Dermis blood vessel endothelial cell (primary cell): ENCODE measurements at places on chromosomes 6 and 20.

GRCh38 chr20:22525069-22525820 lies 59.1 kb downstream of the FOXA2 start:
- no peak for DNase-seq

GRCh38 chr20:62362991-62363919 lies 3.9 kb downstream of the LAMA5 start:
- DNase-seq = peak; percentile 43

DNA sequence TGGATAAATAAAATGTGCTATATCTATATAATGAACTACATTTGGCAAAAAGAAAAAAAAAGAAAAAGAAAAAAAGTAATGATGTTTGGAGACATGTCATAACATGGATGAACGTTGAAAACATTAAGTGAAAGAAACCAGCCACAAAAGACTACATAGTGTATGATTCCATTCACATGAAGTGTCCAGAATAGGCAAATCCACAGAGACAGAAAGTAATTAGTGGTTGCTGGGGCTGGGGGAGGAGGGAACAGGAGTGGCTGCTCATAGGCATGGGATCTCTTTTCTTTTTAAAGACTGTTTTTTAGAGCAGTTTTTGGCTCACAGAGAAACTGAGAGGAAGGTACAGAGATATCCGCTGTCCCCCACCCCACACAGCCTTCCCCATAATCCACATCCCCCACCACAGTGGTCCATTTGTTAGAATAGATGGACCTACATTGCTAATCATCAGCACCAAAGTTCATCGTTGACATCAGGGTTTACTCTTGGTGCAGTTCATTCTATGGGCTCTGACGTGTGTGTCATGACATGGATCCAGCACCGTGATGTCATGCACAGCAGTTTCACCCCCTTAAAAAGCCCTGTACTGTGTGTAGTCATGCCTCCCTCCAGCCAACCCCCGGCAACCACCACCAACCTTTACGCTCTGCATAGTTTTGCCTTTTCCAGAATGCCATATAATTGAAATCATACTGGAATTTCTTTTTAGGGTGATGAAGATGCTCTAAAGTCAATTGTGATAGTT lies 240.9 kb upstream of the RREB1 start:
- no peak for DNase-seq

DNA sequence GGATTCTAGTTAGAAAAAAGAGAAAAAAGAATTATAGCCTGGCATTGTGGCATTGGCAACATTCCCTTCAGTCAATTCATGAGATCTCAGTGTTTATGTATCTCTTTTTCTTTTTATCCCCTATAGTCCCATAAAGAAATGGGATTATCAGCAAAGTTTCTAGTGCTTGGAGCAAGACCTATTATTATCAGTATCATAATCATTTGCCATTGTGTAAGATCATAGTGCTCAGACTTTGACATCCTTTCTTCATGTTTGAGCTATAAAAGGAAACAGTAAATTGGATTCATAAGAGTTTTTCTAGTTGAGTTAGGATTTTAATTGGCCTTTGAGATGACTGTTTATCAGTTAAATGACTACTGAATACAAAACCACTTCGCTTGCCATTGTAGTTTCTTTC lies 295.6 kb downstream of the GRIK2 start:
- DNase-seq = no peak

DNA sequence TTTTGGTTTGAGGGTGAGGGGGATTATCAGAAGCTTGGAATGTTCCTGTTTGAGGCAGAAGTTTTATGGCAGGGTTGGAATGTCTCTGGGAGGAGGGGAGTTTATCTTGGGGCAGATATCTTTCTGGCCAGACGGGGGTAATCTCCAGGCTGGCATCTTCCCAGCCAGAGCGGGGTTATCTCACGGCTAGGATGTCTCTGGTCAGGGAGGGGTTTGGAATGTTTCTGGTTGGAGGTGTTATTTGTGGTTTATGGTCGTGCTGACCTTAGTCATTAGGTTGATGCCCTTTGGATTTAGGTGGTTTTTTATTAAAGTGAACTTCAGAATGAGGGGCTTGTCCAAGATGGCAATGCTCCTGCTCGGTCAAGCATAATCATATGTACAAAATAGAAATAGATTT lies 14.8 kb downstream of the PGK2 start:
- DNase-seq = no peak

DNA sequence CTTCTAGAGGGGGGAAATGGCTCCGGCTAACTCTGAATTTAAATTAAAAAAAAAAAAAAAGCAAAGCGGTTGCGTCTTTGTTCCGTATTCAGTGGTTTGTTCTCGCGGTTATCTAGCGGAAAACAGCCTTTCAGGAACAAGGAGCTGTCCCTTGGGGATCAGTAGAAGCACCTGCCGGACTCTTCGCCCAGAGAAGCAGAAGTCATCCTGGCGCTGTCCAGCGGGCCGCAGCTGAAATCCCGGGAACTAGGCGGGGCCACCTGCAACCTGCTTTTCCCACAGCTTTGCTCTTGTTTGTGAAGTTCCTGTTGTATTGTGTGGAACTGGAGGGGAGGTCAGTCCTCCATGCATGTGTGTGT lies 43.9 kb upstream of the GJE1 start:
- peak; percentile 39 for DNase-seq

DNA sequence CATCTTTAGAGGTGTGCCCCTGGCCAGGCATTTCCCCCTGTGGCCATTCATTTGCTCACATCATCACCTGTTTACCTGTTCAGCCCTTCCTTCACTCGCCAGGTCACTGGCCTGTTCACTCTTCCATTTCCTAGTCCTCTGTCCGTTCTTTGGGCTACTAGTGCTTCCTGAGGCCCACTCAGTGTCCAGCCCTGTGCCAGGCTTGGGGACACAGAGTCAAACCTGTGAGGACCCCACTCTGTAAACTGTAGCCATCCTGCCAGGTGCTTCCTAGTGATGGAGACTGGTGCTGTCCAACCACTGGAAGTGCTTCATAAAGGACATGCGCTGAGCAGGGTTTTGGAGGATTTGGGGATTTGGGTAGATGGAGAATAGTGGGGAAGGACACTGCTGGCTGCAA lies 3.5 kb downstream of the DLGAP4 start:
- DNase-seq = no peak

GRCh38 chr6:81023709-81024108 lies 728.8 kb downstream of the TENT5A start:
- no peak for DNase-seq

DNA sequence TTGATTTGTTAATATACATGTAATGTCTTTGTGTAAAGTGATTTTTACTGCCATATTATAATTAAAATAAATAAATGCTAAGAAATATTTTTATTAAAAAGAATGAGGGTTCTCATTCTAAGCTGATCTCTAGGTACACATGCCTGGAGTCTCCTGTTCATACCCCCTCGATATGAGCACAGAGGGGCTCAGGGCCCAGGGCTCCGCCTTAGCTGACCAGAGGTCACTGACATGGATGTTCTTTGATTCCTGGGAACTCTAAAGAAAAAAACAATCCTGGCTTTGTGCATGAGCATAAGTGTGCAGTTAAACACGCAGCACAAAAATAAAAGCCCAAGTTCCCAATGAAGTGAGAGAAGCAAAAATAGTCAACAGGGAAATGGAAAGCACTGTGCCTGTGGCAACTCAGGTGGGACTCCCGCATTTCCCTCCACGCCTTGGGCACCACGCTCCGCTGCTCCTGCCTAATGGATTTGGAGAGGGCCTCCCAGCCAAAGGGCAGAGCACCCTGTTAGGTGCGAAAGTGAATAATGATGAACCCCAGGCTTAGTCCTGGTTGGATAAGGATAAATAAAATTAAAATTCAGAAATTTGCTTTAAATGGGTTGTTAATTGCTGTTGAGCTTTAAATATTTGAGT lies 33.3 kb upstream of the QKI start:
- no peak for DNase-seq

GRCh38 chr6:22206106-22206505 lies 90.7 kb downstream of the PRL start:
- DNase-seq = no peak

DNA sequence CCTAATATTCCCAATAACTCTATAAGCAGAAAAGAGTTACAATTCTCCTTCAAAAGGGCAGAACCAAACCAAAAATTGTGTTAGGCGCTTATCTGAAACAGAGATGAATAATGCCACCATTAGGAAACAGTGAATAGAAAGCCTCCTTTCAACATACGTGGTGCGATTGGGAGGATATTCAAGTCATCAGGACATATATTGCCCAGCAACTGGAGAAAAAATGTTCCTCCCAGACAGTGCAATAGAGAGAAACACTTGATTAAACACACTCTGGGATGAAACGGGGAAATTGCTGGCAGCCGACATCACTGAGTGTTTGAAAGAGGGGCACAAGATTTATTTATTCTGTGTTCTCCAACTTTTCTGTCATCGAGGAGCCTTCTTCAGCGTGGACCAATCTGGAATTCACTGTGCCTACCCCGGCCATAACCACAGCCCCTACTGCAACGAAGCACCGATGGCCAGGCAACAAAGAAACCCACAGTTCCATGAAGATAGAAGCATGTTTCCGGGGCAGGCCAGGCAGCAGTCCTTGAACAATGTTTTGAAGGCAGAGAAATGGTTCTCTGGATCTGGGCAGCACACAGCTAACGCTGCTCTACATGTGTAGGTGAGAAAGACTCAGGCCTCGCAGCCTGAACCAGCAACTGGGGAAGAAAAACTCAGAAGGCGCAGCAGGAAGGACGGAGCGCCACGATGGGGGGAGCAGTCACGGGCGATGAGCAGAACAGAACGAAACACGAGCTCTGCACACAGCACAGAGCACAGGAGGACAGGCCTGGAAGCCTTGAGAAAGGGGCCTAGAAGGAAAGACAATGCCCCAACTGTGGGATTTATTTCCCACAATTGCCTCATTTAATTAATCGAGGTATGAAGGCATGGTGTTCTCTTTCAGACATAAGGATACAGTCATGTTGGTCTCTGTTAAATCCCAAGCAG lies 234.2 kb upstream of the FOXQ1 start:
- no peak for DNase-seq

- no peak for DNase-seq
These were observed 59.2 kb upstream of the TINAG start for GRCh38 chr6:54248994-54249393.

GRCh38 chr6:35087361-35088280 lies 53.5 kb downstream of the TCP11 start:
- peak; percentile 1 for DNase-seq

- DNase-seq = peak; percentile 82
These were observed 14.2 kb downstream of the ARID1B start for GRCh38 chr6:156791320-156791850.

DNA sequence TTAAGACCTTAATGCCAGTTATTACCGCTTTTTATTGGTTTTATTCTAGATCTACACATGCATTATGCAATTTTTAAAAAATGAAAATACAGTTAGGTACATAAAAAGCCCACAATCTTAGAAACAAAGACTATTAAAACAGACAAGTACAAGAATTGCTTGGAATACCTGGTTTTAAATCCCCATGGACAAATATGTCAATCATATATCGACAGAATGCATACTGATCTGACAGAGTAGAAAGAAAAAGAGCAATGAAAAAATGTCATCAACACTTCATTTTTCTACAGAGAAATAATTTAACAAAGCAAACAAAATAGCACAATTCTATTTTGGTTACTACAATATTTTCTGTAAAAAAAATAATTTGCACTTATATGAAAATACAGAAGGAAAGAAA lies 139.7 kb downstream of the TRDN start:
- no peak for DNase-seq

DNA sequence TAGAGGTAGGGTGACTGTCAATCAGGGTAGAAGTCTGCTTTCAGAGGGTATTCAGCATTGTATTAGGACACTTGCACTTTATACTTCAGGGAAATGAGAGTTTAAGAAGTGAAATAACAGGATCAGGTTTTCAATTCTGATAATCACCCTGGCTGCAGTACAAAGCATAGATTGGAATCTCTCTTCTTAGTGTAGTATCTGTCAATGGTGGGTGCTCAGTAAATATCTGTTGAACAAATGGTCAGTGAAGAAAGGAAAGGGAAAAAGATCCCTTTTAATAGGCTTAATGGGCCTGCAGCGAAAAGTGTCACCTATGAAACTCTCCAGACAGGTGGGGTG lies 18.7 kb downstream of the TUBB2B start:
- DNase-seq = no peak

DNA sequence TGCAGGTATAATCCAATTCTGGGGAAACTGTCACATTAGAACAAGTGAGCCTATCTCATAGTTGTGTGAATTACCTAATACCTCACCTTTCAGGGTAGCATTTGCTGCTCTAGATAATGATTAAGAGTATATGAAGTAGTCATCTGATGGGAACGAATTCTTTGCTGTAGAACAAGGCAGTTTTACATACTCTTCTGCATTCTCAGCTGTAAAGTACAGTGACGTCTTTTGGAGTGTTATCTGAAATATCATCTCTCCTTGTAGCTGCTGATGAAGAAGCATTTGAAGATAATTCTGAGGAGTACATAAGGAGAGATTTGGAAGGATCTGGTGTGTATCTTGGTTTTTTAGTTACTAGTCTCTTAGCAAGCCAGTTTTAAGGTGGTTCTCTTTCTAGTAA lies 28.4 kb downstream of the CSE1L start:
- DNase-seq = no peak

DNA sequence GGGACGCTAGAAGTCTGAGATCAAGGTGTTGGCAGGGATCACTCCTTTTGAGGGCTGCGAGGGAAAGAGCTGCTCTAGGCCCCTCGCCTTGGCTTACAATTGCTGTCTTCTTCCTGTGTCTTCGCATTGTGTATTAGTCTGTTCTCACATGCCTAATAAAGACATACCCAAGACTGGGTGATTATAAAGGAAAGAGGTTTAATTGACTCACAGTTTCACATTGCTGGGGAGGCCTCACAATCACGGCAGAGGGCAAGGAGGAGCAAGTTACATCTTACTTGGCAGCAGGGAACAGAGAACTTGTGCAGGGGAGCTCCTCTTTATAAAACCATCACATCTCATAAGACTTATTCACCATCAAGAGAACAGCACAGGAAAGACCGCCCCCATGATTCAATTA lies 102.5 kb upstream of the ASF1A start:
- no peak for DNase-seq

- no peak for DNase-seq
These were observed 36.5 kb downstream of the WDR27 start for GRCh38 chr6:169665289-169665688.

GRCh38 chr6:137840252-137840651 lies 26.8 kb upstream of the TNFAIP3 start:
- no peak for DNase-seq

DNA sequence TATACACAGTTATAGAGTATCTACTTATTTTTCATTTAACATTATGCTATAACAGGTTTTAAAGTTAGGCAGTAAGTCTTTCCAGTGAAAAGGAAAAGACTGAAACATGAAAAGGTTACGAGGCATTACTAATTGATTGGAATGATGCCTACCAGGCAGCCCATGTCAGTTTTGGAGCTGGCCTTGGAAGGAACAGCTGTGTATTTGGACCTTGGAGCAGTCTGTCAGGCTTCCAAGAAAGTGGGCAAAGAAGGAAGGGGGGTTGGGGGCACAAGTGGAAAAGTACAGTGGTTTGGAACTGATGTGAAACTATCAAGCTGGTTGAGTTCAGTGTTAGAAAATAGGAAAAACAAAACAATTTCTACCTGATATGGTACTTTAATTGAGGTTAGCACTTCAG lies 41.7 kb downstream of the SLC16A10 start:
- DNase-seq = no peak
